Transverse colon (tissue), 4 donors: ENCODE measurements at places on chromosomes 6 and 20. TPM values are rescaled to one million over a fixed set of nuclear protein-coding genes. Genes with fewer than 3 reads are reported as not detected.

Gene ULBP2
- total RNA-seq = not detected

GRCh38 chr20:10682939-10683338, 9.1 kb upstream of the JAG1 start:
- no peak overlapping the region for H3K4me3 ChIP-seq
- H3K4me1 ChIP-seq = no peaks in the 10 kb centered on the region
- no peaks in the 10 kb centered on the region for H3K27me3 ChIP-seq
- no peak overlapping the region for H3K27ac ChIP-seq
- H3K36me3 ChIP-seq = no peaks in the 10 kb centered on the region
- no peak for DNase-seq

DNA sequence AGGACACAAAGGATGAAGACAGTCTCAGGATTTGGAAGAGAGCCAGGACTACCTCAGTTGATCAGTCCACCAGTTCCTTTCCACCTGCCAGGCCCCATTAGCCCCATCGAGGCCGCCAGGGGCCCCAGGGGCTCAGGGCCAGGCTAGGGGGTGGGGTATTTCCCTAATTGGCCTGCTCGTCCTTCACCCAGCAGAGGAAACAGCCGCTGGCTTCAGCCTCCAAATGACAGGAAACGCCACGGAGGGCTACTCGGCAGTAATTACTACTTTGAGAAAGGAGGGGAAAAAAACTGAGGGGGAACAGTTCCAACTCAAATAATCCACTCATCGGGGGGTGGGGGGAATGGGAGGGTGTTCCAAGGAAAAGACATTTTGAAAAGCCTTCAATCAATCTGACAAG, 42.7 kb downstream of the MAFB start:
- no peak for DNase-seq
- no peaks in the 10 kb centered on the region for H3K36me3 ChIP-seq
- no peak overlapping the region for H3K4me3 ChIP-seq
- H3K27ac ChIP-seq = no peak overlapping the region
- no peaks in the 10 kb centered on the region for H3K4me1 ChIP-seq

Gene SIRPB1
- not detected for total RNA-seq

- no peak for DNase-seq
- no peak overlapping the region for H3K4me3 ChIP-seq
- H3K27ac ChIP-seq = no peak overlapping the region
- H3K36me3 ChIP-seq = no peaks in the 10 kb centered on the region
- no peaks in the 10 kb centered on the region for H3K27me3 ChIP-seq
These were observed 74.5 kb downstream of the ALDH8A1 start for GRCh38 chr6:134875367-134875766.

Gene AIF1
- total RNA-seq = 9.4 TPM

Gene TBXT
- total RNA-seq = not detected

- no peak for DNase-seq
- no peaks in the 10 kb centered on the region for H3K4me1 ChIP-seq
- no peaks in the 10 kb centered on the region for H3K27me3 ChIP-seq
- H3K4me3 ChIP-seq = no peak overlapping the region
- no peaks in the 10 kb centered on the region for H3K36me3 ChIP-seq
These were observed 612.9 kb upstream of the BTBD3 start for GRCh38 chr20:11304795-11305194.

Gene GPR6
- not detected for total RNA-seq

Gene DEFB124
- not detected for total RNA-seq

DNA sequence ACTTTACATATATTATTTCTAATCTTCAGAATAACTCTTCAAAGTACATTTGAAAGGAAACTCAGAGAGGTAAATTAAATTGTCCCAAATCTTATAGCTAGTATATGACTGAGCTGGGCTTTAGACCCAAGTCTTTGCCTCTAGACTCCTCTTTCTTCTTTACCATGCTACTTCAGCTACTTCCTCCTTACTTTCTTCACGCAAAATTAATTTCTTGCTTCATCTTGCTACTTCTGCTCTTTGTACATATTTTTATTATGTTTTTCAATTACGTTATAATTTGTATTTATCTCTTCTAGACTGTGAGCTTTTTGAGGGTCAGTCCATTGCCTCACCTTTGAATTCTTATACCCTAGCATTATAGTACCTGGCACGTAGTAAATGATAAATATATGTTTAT, 5.3 kb downstream of the TMEM170B start:
- no peaks in the 10 kb centered on the region for H3K4me1 ChIP-seq

Gene OR2J3
- not detected for total RNA-seq

DNA sequence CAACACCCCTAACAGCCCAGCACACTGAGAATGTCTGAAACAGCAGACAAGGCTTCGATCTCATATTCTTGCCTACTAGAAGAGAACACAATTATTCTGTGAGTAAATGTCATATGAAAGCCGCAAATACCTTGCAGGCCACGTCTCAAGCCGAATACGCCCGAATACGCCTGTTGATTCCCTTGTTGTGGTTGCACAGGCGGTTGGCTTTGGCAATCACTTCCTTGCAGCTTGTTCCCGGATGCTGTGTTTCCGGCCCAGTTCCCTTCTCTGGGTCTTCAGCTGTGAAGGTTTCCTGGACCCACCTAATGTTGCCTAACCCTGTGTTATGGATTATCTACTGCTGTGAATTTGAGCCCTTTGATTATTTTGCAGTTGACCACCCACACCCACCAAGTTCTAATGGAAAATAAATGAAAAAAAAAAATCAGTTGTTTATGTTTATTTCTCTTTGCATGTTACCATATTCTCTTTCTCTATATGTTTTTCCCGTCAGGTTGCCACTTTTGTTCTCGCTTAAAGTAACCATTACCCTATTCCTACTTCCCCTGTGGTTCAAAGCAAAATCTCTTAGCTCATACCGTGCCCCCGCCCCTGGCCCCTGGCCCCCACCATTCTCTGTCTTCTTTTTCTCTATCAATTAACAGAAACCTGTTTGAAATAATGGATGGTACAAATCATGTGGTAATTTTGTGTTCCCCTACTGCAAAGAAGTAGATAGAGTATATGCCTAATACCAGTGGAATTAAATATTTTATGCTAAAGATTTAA, 172.4 kb downstream of the ADGB start:
- DNase-seq = peak; percentile 14
- no peaks in the 10 kb centered on the region for H3K27me3 ChIP-seq

DNA sequence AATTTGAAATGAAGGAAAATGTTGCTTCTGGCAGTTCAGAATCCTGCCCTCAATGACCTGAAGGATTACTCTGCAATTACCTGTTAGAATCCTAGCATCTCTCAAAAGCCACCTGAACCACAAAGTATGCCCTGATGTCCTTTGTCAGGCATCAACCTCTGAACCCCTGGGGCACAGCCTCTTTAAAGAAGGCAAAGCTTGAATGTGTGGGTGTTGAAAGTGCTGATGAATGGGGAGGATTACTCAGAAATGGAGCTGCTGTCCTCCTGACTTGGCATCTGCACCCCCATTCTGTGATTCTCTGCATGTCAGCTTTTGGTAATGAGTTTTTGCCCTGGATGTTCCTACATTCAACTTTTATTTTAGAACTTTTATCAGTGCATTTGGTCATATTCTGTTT, 179.2 kb downstream of the PKHD1 start:
- no peak for DNase-seq
- H3K4me3 ChIP-seq = no peak overlapping the region
- no peaks in the 10 kb centered on the region for H3K27me3 ChIP-seq
- H3K27ac ChIP-seq = no peak overlapping the region
- H3K36me3 ChIP-seq = no peaks in the 10 kb centered on the region

GRCh38 chr6:168372889-168373288, 53.3 kb upstream of the DACT2 start:
- H3K4me3 ChIP-seq = no peak overlapping the region
- no peaks in the 10 kb centered on the region for H3K27me3 ChIP-seq
- H3K36me3 ChIP-seq = no peaks in the 10 kb centered on the region
- H3K27ac ChIP-seq = no peak overlapping the region
- peak; percentile 22 for DNase-seq
- H3K4me1 ChIP-seq = peaks cover 6% of the 10 kb centered on the region

DNA sequence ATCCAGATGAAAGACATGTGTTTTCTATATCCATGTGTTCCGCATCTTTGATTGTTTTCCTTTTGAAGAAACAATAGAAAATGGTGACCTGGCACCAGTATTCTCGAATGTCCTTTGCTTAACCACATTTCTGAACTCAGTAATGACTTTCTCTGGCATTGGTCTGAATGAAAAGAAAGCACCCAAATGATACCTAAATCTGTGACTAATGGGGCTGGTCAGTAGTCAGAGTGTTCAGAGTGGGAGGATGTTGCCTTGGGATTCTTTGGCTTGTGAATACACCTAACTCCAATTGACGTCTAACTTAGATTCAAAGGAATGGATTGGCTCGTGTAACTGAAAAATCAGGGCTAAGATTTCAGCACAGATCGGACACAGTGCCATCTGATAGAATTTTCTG, 27.1 kb downstream of the PARD6B start:
- no peak for DNase-seq
- no peaks in the 10 kb centered on the region for H3K36me3 ChIP-seq
- H3K4me3 ChIP-seq = no peak overlapping the region
- H3K27me3 ChIP-seq = no peaks in the 10 kb centered on the region

GRCh38 chr6:149013586-149014344, 266.9 kb downstream of the UST start:
- no peak overlapping the region for H3K4me3 ChIP-seq
- DNase-seq = no peak
- H3K36me3 ChIP-seq = no peaks in the 10 kb centered on the region
- H3K27me3 ChIP-seq = no peaks in the 10 kb centered on the region
- no peak overlapping the region for H3K27ac ChIP-seq

Gene ZNF391
- 1.2 TPM for total RNA-seq

GRCh38 chr6:128554302-128554701, 33.9 kb upstream of the PTPRK start:
- H3K4me1 ChIP-seq = no peaks in the 10 kb centered on the region
- DNase-seq = no peak
- H3K36me3 ChIP-seq = no peaks in the 10 kb centered on the region
- no peak overlapping the region for H3K27ac ChIP-seq
- H3K4me3 ChIP-seq = no peak overlapping the region
- H3K27me3 ChIP-seq = no peaks in the 10 kb centered on the region

Gene AHI1
- total RNA-seq = 16.2 TPM

GRCh38 chr6:158460602-158461169, 99.2 kb upstream of the TMEM181 start:
- no peaks in the 10 kb centered on the region for H3K36me3 ChIP-seq
- H3K27me3 ChIP-seq = no peaks in the 10 kb centered on the region
- no peaks in the 10 kb centered on the region for H3K4me1 ChIP-seq
- DNase-seq = no peak
- no peak overlapping the region for H3K27ac ChIP-seq
- no peak overlapping the region for H3K4me3 ChIP-seq

DNA sequence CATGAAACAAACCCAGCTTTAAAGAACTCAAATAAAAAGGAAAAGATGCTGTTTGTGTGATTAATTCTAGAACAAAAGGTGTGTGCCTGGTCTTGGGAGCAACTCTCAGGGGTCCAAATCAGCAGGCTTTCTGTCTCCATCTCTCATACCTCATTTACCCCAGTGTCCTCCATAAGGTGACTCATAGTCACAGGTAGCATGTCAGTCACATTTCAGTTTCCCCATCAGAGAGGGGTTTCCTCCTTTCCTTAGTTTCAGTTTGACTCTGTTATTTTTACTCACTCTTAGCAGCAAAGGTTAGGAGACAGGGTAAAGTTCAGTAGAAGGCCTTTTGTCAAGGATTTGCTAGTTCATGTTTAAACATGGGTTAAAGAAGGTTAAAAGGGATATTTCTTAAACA, 46.2 kb downstream of the OGFRL1 start:
- no peaks in the 10 kb centered on the region for H3K27me3 ChIP-seq
- DNase-seq = no peak
- no peaks in the 10 kb centered on the region for H3K36me3 ChIP-seq
- H3K4me1 ChIP-seq = no peaks in the 10 kb centered on the region
- H3K27ac ChIP-seq = no peak overlapping the region

Gene MED23
- 47.6 TPM for total RNA-seq

DNA sequence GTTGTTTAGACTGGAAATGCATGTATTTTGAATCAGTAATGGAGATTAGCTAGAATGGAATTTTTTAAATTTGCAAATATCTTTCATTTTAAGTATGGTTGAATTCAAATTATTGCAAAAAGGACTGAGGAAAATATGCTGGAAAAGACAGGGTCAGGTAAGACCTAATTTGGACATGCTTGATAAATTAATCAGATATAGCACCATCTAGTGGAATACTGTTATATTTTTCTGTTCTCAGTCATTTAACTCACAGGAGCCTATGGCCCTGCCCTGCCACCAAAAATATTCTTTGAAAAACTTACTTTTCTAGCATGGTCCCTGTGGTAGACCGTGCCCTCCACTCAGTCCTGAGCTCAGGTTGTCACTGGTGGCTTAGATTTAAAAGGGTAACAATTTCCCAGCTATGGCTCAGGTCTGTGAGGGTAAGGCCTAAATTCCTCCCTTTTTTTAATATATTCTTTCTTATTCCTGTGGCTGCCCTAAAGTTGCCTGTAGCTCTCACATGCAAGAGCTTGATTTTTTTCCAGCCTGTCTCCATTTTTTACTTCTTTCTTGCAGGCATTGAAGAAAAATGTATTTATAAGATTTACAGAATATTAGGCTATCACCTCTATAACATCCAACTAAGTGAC, 25.3 kb upstream of the KIAA1586 start:
- H3K27ac ChIP-seq = no peak overlapping the region
- no peaks in the 10 kb centered on the region for H3K4me1 ChIP-seq

- no peak overlapping the region for H3K4me3 ChIP-seq
- no peak for DNase-seq
- no peaks in the 10 kb centered on the region for H3K27me3 ChIP-seq
- H3K27ac ChIP-seq = no peak overlapping the region
- H3K36me3 ChIP-seq = no peaks in the 10 kb centered on the region
- H3K4me1 ChIP-seq = no peaks in the 10 kb centered on the region
These were observed 32.5 kb upstream of the MCUR1 start for GRCh38 chr6:13846841-13847240.

GRCh38 chr6:17393892-17394631, 667 bp downstream of the CAP2 start:
- H3K4me3 ChIP-seq = peak overlapping the region; percentile 88
- DNase-seq = peak; percentile 51
- peaks cover 23% of the 10 kb centered on the region for H3K4me1 ChIP-seq
- no peaks in the 10 kb centered on the region for H3K36me3 ChIP-seq
- peak overlapping the region; percentile 75 for H3K27ac ChIP-seq

GRCh38 chr6:112581015-112581414, 233.9 kb downstream of the RFPL4B start:
- H3K36me3 ChIP-seq = no peaks in the 10 kb centered on the region
- no peaks in the 10 kb centered on the region for H3K27me3 ChIP-seq
- no peak overlapping the region for H3K27ac ChIP-seq
- DNase-seq = no peak
- H3K4me3 ChIP-seq = no peak overlapping the region

Gene MEI4
- total RNA-seq = under 0.01 TPM

Gene CST9
- total RNA-seq = not detected

- DNase-seq = peak; percentile 43
- no peaks in the 10 kb centered on the region for H3K36me3 ChIP-seq
- H3K4me1 ChIP-seq = peaks cover 2% of the 10 kb centered on the region
- H3K27me3 ChIP-seq = no peaks in the 10 kb centered on the region
- peak overlapping the region; percentile 86 for H3K27ac ChIP-seq
- no peak overlapping the region for H3K4me3 ChIP-seq
These were observed 87.3 kb downstream of the KCNB1 start for GRCh38 chr20:49395183-49395582.

Gene GTSF1L
- total RNA-seq = not detected

GRCh38 chr6:19692506-19693298, 144.5 kb upstream of the ID4 start:
- H3K4me1 ChIP-seq = no peaks in the 10 kb centered on the region
- peaks cover 29% of the 10 kb centered on the region for H3K27me3 ChIP-seq
- H3K36me3 ChIP-seq = no peaks in the 10 kb centered on the region
- no peak overlapping the region for H3K27ac ChIP-seq
